ENCODE measurements at places on chromosomes 3 and 15.

DNA sequence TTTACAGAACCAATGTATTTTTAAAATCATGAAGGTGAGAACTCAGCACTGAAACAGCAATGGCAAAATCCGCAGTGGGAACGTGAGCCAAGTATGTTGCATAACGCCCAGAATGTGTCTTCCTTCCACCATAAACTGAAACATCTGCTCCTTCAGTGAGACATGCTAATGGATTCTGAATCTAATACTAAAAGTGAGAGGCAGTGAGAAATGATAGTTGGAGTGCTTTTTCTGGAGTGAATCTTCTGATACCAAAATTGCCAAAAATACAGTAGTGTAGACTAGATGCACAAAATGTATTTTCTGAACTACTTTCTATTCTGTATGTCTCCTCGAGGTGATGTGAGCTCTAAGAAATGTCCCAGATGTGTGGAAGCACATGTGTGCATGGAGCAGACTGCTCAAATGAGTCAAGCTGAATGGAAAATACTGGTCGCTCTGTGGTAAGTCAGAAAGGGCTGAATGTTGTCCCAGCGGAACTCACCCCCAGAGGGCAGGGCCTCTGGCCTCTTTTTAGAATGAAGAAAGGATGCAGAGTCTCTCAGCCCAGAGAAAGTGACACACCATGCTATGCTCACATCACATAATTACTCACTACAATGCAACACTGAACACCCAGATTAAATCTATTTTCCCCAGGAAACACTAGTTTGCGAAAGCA, 73.0 kb downstream of the ATP10A start:
- DNase-seq: no peak

GRCh38 chr15:85282504-85283115, 97.8 kb upstream of the AKAP13 start:
- no peak for DNase-seq

DNA sequence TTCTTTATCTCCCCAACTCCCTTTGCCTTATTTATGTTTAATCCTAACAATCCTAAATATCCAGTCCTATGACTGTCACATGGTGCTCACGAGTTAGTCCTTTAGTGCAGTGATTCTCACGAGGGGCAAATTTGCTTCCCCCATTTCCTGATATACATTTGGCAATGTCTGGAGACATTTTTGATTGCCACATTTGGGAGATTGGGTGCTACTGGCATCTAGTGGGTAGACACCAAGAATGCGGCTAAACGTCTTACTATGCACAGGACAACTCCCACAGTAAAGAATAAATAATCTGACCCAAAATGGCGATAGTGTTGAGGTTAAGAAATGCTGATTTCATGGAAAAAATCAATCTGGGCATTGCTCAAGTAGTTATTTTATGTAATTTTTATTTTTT, 466.5 kb downstream of the ROBO2 start:
- no peak for DNase-seq

DNA sequence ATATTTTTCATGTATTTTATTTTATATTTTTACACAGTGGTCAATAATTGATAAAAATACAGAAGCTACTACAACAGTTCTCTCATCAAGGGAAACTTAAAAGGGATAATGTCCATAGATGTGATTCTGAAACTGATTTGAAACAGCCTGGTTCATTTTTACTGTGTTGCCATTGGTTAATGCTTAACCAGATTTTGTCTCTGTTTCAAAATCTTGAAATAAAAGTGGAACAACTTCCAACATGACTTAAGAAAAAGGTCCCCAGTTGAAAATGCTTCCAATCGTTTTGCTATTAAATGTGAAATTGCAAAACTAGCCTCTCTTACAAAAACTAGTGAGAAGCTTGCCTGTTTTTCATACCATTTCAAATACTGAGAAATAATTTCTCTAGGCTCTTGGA, 240.7 kb downstream of the LPP start:
- no peak for DNase-seq

DNA sequence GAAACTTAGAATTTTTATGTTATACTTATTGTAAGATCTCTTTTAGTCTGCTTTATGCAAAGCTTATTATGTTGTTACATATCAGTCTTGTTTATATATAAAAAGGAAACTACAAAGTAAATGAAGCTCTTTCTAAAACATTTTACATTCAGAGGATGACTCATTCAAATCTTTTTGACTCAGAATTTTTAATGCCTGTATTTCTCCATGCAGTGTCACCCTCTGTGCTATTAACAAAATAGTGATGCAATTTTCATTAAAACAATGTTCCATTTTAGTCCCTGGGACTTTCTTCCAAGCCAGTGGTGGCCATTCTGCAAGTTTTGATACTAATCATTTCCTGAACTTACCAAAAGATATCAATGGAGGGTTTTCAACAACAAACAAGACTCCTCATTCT, 216.1 kb downstream of the NAALADL2 start:
- no peak for DNase-seq

DNA sequence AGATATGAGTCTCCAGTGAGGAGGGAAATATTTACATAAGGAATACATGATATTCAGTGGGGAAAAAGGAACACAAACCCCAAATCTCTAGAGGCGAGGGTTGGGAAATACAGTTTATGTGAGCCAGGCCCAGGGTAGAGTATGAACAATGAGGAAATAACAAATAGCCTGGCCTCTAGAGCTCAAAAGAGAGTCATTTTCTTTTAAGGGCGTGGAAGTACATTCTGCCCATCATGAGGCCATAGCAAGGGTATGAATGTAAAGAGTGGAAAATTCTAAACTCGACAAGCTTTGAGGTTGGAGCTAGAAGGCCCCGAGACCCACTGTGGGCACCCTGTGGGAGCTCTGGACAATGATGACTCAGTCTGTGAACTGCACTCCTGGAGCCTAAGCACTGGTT, 27.8 kb upstream of the IGF2BP2 start:
- DNase-seq: no peak

DNA sequence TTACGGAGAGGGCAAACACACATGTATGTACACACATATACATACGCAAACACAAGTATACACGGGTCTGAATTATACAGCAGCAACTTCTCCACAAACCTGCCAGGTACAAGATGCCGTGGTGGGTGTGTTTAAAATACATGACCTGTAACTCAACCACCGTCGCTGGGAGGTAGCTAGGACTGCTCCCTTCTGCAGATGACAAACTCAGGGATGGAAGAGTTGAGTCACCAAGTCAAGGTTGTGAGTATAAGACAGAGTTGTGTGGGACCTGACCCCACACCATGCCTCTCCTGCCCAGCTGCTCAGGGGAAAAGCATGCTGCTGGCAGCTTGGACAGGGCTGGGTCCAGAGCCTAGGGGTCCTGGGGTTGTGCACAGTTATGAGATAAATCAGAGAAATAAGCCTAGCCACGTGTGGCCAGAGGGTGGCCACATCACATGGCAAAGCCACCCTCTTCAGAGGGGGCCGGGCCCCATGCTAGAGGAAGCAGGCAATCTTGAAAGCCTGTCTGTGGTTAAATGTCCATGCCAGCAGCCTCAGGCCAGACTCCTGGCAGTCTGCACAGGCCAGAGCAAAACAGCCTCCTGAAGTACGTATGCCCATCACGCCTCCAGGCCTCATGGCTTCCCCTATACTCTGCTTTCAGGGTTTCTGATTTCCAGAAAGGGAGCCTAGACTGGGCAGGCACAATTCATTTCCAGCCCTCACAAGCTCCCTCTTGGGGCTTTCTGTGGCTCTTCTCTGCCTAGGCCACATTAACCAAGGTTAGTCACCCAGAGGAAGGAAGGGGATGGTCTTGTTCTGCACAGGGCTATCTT, 107.7 kb upstream of the RPL32 start:
- no peak for DNase-seq

DNA sequence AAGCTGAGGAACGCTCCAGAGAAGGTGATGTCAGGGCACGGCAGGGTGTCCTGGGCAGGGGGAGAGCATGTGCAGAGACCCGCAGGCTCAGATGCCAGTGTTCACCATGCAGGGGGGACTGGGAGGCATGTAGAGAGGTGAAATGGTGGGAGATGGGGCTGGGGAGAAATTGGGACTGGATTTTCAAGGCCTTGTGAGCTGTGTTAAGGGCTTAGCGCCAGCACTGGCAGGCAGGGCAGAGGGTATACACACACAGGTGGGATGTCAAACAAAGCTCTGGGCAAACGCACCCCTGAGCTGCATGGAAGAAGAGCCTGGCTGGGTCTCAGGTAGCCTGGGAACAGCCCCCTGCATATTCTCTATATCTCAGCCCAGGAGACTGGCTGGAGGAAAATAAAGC, 282.7 kb downstream of the SHQ1 start:
- DNase-seq: no peak

DNA sequence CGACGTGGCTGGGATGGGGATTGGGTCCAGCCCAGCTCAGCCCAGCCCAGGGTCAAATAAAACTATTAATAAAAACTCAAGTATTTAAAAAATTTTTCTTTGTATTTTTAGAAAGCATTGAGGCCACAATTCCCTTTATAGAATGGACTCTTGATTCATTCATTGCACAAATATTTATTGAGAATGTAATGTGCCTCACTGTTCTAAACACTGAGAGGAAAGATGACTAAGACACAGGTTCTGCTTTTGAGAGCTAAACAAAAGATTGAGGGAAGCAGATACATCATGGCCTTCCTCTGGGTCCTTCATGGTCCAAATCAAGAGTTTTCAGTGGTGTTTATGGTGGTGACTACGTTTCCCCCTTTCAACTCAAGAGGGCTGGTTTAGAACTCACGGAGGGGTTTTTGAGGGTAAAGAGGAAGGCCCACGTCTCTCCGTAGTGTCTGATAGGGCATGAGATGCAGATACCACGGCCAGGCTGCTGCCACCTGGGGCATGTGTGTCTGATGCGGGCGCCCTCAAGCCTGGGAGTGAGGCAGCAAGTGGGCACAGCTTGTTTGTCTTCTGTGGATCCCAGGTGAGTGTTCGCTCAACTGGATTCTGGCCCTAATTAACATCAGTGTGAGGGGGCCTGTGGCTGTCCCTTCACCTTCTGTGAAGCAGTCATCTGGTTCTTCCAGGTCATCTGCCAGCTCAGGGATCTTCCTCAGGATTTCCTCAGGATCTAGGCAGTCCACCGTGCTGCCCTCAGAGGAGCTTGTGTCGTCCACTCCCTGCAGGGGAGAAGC, 73.5 kb upstream of the SCN5A start:
- no peak for DNase-seq

DNA sequence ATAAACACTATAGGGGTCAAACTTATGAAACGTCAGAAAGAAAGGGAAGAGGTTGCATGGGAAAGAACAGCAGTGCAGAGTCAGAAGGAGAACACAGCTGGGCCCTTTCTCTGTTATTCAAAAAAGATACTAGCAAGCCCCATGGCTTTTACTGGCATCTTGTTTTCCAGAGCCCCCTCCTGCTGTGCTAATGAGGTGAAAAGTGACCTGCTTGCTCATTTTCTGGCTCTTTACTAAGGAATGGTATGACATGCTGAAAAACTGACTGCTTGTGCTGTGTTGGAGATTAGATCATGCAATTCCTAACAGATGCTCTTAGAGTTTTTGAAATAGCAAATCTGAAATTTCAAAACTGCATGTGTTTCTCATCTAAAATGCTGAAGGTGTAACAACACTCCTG, 541.6 kb upstream of the ALCAM start:
- DNase-seq: no peak

DNA sequence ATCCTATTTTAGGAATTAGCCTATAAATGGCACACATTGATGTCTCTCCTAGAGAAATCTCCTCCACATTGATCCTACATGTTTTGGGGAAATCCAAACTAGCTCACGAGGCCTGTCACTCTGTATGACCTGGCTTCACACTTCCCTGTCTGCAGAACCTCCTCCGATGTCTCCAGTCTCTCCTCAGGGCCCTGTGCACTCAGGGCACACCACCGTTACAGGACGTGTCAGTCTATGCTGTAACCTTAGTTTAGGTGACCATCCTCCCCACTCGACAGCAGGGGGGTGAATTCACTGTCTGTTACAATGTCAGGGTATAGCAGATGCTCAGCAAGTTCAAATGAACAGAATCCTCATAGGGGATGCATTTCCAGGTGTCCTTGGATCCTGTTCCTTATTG, 249.1 kb downstream of the OCA2 start:
- DNase-seq: no peak

DNA sequence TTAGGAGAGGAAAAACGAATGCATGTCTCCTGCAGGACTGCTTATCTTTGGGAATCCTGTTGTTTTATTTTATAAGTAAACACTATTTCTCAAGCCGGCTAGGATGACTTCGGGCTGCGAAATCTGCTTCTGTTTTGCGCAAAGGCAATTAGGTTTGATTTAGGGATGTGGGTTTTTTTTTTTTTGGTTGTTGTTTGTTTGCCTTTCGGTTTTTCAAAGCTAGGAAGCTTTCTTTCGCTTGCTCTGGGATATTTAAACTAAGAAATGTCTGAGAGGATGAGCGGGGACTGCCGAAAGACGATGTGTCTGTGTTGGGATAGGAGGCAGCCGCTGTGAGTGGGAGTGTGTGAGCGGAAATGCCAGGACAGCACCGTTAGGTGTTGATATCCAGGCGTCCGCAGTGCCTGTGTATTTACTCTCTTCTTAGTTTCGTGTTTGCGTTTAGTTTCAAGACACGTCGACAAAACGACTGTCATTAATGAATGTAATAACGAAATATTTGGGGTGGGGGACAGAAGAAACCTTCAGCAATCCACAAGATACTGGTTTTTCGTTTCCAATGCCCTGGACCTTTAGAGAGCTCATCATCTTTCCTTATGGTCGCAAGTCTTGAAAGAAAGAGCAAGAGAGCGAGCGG, 604 bp downstream of the ISL2 start:
- DNase-seq: no peak

- no peak for DNase-seq
Observed at GRCh38 chr15:93029836-93030429, 59.1 kb downstream of the RGMA start.

DNA sequence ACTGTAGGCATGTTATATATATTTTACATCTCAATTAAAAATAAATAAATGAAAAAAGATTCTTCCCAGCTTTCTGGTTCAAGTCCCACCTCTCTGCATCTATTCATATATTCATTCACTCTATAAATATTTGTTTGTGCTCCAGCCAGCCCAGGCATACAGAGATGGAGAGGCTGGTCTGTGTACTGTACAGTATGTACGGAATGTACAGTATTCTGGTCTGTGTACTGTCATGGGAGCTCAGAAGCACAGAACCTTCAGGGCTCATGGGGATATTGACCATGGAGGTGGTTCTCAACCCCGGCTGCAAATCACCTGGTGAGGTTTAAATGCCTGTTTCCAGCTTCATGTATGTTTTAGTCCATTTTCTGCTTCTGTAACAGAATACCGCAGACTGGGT, 13.8 kb downstream of the CORO2B start:
- no peak for DNase-seq

Measured in NCI-H460 (cell line).